ENCODE measurements at places on chromosomes 1 and 21.

- DNase-seq: no peak
Observed at GRCh38 chr1:239856067-239856466, 235.6 kb upstream of the FMN2 start.

- DNase-seq: no peak
Observed at GRCh38 chr21:33490991-33491372, 534 bp downstream of the DNAJC28 start.

- no peak for DNase-seq
Observed at GRCh38 chr1:109784551-109785252, 21.0 kb upstream of the EPS8L3 start.

DNA sequence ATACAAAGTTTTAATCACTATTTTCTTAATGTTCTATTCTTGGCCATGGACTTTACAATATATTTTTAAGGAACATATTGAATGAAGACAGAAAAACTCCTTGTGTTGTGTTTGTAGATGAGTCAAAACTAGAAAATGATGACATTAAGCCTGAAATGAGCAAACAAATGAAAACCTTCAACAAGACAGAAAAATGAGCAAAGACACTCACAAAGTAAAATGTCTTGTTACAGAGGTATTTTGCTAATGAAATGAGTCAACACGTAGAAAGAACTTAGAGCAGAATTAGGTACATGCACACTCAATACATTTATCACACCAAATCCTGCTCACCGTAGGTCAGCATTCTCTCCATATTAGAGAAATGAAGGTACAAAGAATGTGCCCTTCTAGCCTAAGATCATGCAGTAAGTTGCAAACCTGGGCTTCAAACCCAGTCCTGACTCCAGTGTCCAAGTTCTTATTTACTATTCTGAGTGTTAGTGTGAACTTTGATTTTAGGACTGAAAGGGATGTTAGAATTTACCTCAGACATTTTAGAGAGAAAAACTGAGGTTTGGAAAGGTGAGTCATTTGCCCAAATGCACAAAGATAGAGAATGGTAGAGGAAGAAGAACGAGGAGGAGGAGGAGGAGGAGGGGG is 133.9 kb upstream of the SGIP1 start:
- DNase-seq: no peak

- DNase-seq: no peak
Observed at GRCh38 chr1:179984101-179984500, 29.5 kb downstream of the CEP350 start.

GRCh38 chr1:201128476-201128875 is 1.5 kb upstream of the ASCL5 start:
- no peak for DNase-seq

GRCh38 chr1:228141226-228142044 is 1.4 kb downstream of the GUK1 start:
- DNase-seq: no peak

DNA sequence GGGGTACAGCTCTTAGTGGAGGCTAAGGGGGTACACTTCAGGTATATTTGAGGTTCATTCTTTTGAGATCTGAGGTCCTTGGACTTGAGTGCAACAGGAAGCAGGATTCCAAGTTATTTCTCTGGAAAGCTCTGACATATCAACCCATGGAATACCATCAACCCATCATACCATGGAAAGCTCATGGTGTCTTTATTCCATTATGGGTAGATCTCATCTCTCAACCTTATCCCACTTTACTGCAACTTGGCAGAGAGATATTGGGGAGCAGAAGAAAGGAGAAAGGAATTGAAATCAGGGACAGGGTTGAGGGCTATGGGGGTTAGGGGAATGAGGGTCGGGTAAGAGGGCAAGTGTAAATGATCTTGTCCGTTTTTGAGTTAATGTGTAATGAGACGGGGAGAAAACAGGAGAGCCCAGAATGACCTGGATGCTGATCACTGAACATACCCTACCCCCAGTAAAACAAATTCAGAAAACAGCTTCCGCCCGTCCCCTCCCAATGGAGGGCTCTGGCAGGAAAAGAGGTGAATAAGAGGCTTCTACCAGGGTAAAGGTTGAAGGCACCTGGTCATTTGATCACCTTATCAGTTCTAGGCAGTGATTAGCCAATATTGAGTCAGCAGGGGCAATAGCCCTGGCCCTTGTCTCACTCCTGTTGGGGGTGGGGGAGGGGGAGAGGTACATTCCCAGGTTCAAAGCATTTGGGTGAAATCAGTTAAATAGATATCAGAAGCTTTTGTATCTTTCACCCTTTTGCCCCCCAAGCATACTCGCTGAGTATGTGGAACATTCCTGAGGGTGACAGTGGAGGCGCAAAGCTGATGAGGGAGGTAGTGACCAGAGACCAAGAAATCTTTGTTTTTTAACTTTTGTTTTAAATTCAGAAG is 622 bp upstream of the APOA2 start:
- no peak for DNase-seq

DNA sequence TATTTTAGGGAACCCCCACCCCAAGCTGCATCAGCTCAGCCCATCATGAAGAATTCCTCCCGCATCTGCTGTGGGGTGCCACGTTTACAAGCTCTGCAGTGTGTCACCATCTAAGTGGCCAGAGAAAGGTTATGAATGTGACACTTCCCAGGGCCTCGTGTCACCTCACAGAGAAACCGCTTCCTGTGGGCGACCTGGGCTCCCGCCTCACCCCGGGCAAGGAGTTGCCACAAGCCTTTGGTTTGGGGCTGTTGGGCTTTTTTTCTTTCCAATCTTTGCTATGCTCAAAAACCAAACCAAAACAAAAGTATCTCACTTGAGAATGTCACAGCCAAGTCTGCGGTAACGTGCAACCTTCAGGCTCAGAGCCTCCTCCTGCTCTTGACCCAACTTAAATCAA is 82.1 kb upstream of the ARHGEF16 start:
- DNase-seq: no peak

- no peak for DNase-seq
Observed at GRCh38 chr1:231421546-231421970, 529 bp downstream of the EGLN1 start.

Measured in bronchial epithelial cell (primary cell).